ENCODE measurements at places on chromosomes 11 and 22. TPM values are rescaled to one million over a fixed set of nuclear protein-coding genes. Genes with fewer than 3 reads are reported as not detected.
A peak's percentile ranks its signal among the peaks of the same experiment; 100 is the strongest.

DNA sequence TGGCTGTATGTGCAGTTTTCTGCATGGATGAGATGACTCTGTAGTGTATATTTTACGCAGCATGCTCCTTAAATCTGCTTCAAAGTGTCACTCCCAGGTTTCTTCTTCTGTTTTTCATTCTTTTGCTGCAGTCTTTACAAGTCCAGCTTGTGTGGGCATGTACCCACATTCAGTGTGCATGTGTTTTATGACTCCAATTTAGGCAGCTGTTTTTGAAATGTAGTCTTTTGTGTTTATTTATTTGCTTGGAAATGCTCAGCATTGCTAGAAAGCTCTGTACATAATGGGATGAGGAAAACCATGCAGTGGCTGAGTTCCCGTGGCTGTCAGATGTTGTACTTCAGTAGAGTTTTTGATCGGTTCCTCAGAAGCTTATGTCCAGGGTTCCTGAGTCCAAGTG, 138.5 kb downstream of the ARHGAP42 start:
- DNase-seq: no peak

DNA sequence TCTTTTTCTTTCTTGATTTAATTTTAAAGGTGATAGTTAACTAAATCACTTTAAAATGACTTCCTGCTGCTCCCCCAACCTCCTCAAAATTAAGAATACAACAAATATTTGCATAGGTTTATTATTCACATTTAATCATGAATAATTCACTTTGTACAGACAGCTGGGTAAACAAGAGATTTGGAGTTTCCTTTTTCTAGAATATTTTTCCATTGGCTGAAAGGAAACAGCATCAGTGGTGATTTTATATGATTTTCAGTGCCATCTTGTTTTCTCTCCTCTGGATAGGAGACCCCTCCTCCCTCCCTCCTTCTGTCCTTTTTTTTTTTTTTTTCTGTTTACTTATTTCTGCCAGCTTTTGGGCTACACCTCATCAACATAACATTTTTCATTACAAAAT, 60.5 kb downstream of the LIF start:
- no peak for DNase-seq

GRCh38 chr11:120132645-120133185, 5.2 kb downstream of the TRIM29 start:
- no peak for DNase-seq

DNA sequence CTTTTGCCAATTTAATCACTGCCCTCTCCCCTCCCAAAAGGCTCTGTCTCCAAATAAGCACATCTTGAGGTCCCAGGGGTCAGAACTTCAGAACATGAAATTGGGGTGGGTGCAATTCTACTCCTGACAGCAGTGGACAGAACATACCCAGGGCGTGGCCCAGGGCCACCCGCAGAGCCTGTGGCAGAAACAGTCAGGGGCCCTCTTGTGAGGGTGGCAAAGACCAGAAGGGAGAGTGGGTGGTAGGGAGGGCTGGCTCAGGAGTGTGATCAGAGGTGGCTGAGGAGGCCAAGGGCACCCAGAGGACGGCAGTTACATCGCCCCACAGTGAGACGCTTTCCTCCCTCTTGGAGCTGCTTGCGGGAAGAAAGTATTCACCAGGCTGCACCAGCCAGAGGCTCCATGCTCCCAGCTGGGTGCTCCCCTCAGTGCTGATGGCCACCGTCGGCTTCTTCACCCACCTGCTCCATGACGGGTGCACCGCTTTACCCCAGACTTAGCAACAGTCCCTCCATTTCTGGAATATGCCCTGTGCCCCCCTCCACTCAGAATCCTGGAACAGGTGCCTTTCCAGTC, 1388.0 kb downstream of the BRD1 start:
- DNase-seq: no peak

GRCh38 chr11:82733444-82734119, at the start of gene FAM181B:
Gene FAM181B, minus strand, starts transcription at chr11:82733864. Its CDS starts 135 bp downstream, at chr11:82733729.
- peak; percentile 90 for DNase-seq

GRCh38 chr11:117180661-117181585, 2.4 kb downstream of the SIDT2 start:
- peak; percentile 91 for DNase-seq

DNA sequence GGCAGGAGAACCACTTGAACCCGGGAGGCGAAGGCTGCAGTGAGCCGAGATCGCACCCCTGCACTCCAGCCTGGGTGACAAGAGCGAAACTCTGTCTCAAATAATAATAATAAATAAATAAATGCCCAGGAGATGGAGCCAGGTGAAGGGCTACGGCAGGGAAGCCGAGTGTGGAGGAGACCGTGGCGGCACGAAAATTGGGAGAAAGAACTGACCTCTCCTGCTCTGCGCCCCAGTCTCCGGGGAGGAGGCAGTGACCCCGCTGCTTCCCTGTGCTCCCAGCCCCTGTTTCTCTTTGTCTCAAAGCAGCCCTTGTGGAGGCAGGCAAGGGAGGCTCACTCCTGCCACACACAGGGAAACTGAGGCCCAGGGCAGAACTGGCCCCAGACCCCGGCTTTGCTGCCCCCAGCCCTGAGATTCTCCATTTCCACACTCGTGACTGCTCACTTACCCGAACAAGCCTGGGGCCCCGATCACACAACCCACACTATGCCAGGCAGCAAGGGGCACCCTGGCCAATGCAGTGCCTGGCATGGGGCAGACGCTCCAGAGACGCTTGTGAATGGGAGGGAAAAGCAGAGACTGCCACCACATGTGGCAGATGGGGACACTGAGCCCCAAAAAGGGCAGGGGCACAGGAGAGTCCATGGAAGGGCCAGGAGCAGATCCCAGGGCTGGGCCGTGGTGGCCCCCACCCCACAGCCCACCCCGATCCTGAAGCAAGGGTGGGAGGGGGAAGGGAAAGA, 80.4 kb upstream of the PRR5 start:
- DNase-seq: no peak

DNA sequence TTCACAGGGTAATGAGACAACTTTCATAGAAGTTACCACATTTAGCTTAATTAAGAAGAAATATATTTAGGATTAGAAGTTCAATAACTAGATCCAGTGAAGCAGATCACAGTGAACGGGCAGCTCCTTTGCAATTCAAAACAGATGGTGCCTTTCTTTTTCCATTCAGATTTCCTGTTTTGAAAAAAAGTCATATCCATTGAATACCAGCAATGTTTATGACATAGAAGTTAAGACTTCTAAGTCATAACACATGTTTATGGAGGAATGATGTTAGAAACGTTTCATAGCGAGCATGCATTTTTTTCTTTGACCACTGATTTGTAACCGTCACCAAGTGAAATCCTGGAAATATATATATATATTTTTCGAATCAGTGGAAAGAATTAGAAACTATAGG, 24.7 kb downstream of the LUZP2 start:
- DNase-seq: no peak

DNA sequence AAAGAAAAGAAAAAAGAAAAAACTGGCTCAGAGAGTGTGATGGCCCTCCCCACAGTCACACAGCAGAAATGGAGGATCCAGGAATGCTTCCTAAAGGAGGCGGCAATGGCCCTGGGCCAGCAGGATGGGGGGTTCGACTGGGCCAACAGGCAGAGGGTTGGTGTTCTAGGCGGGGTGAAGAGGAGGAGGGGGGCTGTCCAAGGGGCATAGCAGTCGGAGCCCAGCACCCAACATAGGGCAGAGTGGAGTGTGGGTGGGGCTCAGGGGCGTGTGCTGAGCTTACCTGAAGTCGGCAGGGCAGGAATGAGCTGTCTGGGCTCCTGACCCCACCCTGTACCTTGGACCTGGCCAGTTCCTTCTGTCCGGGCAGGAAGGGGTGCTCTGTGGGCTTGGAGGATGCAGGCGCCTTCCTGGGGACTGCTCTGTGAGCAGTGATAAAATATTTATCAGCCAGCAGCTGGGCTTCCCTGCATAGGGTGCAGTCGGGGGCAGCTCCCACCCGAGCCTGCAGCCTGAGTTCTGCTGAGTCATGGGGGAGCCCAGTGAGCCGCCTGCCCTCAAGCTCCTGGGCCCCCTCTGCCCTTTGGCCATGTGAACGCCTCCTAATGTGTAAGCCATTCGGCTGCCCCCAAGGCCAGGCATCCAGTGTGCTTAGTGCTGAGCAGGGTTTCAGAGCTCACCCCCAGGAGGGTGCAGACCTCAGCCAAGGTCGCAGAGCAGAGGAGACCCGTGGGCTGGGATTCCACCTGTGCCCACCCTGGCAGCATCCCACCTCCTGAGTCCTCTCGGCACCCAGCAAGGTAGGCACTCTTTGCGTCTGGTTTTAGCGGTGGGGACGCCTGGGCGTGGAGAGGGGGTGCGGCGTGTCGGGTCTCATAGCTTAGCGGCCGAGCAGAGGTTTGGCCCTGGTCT, 25.3 kb upstream of the PRR5 start:
- DNase-seq: peak; percentile 61

DNA sequence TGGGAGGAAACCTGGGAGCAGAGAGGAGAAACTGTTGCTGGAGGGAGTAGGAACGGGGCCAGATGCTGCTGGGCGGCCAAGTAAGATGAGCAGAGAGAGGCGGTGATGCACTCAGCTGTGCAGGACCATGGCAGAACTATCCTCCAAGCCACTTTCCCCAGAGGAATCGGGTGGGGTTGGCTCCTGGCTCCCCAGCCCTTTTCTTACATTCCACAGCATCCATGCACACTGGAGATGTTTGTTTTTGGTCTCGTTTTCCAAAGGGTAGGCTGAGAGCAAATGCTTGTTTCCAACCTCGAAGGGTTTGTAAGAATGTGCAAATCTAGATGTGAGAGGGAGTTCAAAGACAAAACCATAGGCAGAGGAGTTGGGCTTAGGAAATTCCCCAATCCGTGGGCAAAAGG, 73.2 kb downstream of the DBX1 start:
- DNase-seq: no peak

- DNase-seq: no peak
Observed at GRCh38 chr11:16799221-16799620, 60.8 kb downstream of the C11orf58 start.

DNA sequence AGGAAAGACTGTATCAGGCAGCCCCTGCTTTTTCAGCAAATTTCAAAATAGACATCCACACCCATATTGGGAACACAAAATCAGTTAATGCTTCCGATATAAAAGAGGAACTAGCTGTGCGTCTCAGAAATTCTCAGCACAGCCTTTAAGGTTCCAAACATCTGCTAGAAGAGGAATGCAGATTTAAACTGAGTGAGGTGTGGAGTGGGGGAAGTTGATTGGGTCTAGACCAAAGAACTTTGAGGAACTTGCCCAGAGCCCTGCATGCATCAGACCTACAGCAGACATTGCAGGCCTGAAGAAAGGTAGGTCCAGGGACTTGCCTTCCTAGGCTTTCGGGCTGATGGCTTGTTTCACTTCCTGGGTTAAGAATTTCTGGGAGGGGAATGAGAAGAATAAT, at the start of gene MS4A4A:
MS4A4A (plus strand) TSS at position 255 of the 400 bp plus-strand sequence; CDS start at position 265, 10 bp downstream.
- DNase-seq: peak; percentile 38

DNA sequence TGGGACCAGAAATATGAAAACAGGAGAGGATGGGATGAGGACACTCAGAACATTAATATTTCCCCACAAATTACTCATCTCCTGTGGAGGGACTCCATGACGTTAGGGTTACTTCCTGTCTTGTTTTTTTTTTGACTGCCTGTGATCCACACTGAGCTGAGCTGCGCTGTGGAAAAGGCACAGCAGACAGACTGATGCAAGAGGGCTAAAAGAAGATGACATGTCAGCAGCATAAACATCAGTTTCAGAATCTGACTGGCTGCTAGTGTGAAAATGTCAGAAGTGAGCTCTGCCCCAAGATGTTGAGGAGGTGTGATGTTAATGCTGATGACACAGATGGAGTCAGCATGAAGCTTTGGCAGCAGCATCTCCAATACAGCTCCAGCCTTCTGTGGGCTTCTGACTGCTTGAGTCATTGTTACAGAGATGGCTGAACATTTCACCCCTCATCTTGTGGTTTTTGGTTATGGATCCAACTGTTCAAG, 286.8 kb downstream of the BLID start:
- DNase-seq: no peak

DNA sequence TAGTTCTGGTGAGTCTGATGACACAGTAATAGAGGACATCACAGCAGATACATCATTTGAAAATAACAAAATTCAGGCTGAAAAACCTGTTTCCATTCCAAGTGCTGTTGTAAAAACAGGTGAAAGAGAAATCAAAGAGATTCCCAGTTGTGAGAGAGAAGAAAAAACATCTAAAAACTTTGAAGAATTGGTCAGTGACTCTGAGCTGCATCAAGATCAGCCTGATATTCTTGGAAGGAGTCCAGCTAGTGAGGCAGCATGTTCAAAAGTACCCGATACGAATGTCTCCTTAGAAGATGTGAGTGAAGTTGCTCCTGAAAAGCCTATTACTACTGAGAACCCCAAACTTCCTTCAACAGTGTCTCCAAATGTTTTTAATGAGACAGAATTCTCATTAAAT, 38.7 kb downstream of the RTN3 start:
- no peak for DNase-seq

GRCh38 chr11:2452321-2453012, 7.7 kb downstream of the KCNQ1 start:
- DNase-seq: no peak

GRCh38 chr11:133835593-133836548, 9.4 kb downstream of the SPATA19 start:
- DNase-seq: no peak

- peak; percentile 86 for DNase-seq
Observed at GRCh38 chr11:57597916-57598830, 688 bp downstream of the SERPING1 start.

- DNase-seq: no peak
Observed at GRCh38 chr11:75663808-75664207, 5.0 kb downstream of the MAP6 start.

DNA sequence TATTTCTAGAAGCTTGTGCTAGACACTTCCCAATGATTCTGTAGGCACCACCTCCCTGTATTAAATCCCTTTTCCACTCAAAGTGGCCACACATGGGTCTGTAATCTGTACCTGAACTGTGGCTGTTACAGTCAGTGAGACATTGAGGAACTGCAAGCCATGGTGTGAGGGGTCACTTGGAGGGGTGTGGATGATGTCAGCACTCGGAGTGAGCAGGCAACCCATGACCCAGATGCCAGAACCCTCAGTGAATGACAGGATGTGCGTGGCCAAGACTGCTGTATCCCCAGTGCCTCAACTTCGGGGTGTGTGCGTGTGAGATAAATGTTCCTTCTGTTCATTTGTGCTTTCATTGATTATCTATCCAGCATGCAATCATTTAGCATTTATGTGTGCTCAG, 14.7 kb upstream of the SHANK3 start:
- no peak for DNase-seq

DNA sequence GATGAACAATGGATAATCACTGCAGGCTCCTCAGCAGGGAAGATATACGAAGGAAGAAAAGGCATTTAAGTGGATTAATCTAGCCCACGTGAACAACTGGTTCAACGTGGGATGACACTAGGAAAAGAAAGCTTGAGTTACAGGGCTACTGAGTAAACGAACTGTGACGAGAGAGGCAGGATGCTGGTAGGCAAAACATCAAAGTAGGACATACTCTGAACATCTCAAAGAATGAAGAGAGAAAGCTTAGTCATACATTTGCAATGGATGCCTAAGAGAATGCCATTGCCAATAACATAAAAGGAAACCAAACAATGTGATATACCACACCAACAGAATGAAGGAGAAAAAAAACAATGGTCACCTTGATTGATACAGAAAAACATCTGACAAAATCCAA, 12.9 kb downstream of the USP28 start:
- DNase-seq: no peak

GRCh38 chr11:32034680-32035079, 56.2 kb upstream of the RCN1 start:
- no peak for DNase-seq

The NXPE2 gene
- 0.07 TPM for polyA plus RNA-seq

The CD6 gene
- polyA plus RNA-seq: 0.11 TPM

The ABCG4 gene
- polyA plus RNA-seq: 1.4 TPM

The NTM gene
- 35.0 TPM for polyA plus RNA-seq

The THRSP gene
- 80.3 TPM for polyA plus RNA-seq

The RAPSN gene
- 0.23 TPM for polyA plus RNA-seq

The NXPE4 gene
- polyA plus RNA-seq: not detected

The TBX10 gene
- not detected for polyA plus RNA-seq

The PACSIN2 gene
- 40.4 TPM for polyA plus RNA-seq

The MOV10L1 gene
- 0.63 TPM for polyA plus RNA-seq

The NEFH gene
- polyA plus RNA-seq: 0.38 TPM
